ENCODE measurements at places on chromosomes 7 and 10.

DNA sequence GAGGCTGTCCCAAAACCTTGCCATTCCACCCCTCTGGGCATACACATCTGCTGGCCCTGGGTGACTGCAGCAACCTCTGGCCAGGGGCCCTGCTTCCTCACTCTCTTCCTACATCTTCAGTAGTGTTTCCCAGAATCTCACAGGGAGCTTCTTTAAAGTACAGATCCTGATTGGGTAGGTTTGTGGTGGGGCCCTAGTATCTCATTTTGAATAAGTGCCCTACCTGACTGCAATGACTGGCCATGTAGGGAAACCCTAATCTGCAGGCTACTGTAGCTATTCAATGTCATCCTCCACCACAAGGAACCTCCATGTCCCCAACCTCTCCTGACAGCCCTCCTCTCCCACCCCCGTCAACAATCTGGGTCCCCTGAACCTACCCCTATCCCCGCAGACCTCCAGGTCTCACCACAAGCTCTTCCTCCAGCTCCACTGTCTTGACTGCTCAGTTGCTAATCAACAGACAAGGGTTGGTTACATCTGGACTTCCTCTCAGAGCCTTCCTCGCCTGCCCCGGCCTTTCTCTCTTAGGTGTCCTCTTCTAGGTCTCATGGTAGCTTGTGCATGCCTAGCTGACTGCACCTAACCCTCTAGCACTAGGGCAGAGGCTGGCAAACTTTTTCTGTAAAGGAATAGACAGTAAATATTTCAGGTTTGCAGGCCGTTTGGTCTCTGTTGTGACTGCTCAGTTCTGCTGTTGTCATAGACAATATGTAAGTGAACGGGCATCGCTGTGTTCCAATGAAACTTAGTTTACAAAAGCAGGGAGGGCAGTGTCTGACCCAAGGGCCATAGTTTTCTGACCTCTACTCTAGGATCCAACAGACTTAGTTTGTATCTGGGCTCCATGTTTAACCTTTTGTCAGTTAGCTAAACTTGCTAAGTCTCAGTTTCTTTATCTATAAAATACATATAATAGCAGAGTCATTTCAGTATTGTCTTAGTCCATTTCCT lies 121.1 kb downstream of the AOAH start:
- DNase-seq: no peak

GRCh38 chr7:90303241-90303640 lies 17.9 kb downstream of the FAM237B start:
- no peak for DNase-seq

GRCh38 chr7:111329367-111330234 lies 232.7 kb downstream of the IMMP2L start:
- DNase-seq: no peak

DNA sequence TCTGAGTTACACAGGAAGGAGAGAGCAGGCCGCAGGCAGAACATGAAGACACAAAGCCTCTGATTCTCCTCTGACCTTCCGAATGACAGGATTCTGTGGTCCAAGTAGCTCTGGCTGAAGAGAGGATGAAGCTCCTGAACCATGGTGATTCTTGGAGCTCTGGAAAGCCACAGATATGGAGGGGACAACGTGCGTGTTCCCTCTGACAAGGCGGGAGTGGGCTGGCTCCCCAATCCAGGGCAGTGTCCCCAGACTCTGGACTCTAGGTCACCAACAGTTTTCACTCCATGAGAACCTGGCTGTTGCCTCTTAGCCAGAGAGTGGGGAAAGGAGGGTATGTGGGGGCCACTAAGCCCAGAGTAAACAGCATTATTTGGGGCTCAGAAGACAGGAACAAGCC lies 7.4 kb upstream of the TRPV6 start:
- no peak for DNase-seq

GRCh38 chr7:155860840-155861479 lies 48.7 kb upstream of the SHH start:
- no peak for DNase-seq

GRCh38 chr7:50178166-50178565 lies 85.1 kb upstream of the ZPBP start:
- no peak for DNase-seq

DNA sequence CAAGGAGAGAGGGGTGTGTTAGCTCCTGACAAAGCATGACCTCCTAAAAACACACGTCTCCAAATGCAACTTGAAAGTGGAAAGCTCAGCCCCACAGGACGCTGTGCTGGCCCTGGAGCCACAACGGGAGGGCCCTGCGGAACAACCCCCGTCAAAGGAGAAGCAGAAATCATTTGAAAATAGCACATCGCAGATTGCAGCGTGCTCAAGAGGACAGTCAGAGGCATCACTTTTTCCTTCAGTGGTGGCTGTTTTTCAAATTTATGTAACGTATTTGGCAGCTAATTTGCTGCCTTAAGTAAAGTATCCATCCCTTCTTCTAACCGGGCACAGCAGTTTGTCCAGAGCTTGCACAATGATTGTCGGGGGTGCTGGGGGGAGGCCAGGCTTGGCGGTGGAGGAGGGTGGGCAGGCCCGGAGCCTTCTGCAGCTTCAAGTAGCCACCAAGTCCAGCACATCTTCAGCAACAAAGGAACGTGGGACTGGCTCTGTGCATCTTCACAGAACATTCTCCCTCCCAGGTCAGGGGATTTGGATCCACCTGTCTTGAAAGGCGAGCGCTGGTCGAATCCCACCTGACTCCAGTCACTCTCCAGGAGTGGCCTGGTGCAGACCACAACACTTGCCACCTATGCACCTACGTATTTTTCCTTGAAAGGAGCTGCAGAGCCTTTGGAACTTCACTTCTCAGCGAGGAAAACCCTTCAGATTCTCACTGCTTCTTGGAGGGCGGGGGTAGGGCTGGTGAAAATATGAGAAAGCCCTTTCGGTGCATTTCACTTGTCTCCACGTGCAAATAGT lies 346.3 kb downstream of the DNAJB6 start:
- DNase-seq: peak; percentile 35

GRCh38 chr7:79810916-79811315 lies 323.7 kb upstream of the GNAI1 start:
- DNase-seq: no peak

DNA sequence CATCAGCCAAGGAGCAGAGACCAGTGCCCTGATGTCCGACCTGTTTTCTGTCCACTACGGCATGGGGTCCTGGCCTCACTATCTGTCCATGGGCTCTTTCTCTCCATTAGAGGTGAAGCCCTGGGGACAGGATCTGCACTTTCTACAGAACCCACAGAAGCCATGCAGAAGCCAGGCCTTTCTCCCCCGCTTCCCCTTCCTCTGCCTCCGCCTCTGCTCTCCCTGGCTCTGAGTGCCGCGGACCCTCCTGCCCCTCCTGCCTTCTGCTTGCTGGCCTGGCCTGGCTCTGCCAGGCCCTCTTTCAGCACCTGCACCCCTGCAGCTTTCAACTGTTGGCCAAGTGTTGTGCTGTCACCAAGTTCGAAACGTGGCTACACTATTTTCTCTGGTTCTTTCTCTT lies 439.8 kb upstream of the ZMIZ1 start:
- no peak for DNase-seq

- DNase-seq: no peak
Observed at GRCh38 chr7:128215739-128216138, 25.3 kb upstream of the LEP start.

DNA sequence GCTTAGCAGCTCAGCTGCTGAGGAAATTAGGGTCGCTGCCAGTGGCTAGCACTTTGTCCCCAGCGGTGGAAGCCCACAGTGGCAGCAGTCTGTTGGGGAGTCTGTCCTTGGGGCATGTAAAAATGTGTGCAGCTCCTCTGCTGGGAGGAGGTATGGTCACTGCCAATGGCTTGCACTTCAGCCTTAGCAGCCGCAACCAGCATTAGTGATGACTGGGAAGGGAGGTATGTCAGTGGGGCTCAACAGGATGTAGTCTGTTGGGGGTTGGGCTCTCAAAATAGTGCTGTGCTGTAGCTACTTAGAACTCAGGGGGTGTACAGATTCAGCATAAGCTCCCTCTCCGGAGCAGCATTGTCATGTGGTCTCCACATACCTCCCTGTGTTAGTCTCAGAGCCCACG lies 189.9 kb downstream of the ZEB1 start:
- DNase-seq: no peak

GRCh38 chr7:141675436-141676215 lies 26.3 kb downstream of the DENND11 start:
- no peak for DNase-seq

- no peak for DNase-seq
Observed at GRCh38 chr10:60896033-60896432, 48.0 kb downstream of the RHOBTB1 start.

GRCh38 chr7:122068999-122069398 lies 75.0 kb downstream of the AASS start:
- DNase-seq: no peak

Measured in neural progenitor cell (in vitro differentiated cells).